ENCODE measurements at places on chromosomes 5 and 9.

DNA sequence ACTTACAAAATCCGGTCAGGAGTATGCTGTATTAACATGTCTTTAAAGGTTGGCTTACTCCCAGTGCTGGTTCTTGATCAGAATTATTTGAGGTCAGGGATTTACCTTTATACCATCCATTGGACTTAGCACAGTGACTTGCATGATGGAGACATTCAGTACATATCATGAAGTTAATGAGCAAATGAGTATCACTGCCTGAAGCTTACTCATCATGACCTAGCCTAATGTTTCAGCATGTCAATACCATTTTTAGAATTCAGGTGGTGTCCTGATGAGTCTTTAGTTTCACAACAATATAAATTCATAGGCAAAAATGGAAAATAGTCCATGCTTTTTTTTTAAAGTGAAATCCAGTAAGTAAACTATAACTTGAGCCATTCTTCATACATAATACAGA is 226.0 kb upstream of the C9orf72 start:
- no peak for DNase-seq

- no peak for DNase-seq
Observed at GRCh38 chr5:173790177-173790719, 97.9 kb upstream of the CPEB4 start.

DNA sequence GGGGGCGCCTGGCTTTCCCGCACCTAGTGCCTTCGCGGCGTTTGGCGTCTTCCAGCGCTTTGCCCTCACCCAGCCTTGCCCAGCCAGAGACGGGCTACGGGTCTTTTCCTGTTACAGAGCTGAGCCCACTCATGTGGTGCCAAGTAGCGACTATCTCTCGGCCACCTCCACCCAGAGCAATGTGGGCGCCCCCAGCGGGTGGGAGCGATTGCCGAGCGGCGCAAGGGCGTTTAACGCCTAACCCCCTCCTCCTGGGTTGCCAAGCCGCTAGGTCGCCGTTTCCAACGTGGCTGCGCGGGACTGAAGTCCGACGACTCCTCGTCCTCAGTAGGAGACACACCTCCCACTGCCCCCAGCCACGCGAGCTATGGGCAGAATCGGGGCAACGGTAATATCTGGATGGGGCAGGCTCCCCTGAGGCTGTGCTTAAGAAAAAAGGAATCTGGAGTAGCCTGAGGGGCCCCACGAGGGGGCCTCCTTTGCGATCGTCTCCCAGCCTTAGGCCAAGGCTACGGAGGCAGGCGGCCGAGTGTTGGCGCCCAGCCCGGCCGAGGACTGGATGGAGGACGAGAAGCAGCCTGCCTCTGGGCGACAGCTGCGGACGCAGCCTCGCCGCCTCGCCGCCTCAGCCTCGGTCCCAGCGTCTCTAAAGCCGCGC is 5.8 kb downstream of the TLX3 start:
- DNase-seq, result peak; percentile 33

DNA sequence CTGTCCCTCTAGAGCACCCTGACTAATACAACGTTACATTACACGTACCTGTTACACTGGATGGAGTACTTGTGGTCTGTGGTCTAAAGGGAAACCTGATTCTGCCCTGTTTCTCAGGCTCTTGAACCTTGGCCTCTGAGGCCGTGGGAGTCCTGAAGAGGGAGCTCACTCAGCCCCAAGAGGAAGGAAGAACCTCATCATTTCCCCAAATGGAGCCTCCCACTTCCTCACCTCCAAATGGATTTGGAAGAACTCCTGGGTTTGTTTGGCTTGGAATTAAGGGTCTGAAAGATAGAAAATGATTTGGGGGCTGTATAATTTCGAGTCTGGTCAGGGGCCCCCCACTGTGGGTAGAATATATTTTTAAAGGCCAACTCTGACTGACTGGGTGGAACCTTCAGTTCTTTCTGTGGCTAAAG is 200.2 kb downstream of the SEMA6A start:
- no peak for DNase-seq

DNA sequence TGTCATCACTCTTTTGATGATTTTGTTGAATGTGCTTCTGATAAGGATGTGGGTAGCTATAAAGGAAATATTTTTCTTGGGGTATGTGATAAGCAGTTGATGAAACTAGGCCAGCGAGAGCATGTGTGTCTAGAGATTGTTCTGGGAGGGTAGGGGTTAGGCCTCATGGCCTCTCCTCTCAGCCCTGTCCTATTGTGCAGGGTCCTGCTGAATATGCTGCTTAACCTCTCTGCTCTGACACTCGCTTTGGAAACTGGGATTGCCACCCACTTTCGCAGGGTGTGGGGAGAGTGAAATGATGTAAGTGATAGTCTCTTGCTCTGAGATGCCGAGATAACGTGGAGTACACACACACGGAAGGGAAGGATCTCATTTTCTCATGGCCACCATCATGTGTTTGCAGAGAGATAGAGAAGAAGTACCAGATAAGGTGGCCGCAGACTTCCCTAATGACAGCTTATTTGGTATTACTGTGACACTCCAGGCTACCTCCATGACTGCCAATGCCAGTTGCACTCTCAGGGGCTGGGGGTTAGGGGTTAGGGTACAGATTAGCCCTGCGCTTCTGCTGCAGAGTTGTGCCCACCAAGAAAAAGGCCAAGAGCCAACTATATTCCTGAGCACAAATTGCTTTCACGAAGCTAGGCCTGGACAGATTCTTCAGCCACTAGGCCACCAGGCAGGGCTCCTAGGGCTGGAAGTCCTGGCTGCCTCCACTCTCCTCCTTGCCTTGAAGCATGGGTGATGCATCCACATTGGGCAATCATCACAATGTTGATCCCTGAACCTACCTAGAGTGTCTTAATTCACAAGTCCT is 25.2 kb upstream of the TNFAIP8 start:
- DNase-seq, result no peak

DNA sequence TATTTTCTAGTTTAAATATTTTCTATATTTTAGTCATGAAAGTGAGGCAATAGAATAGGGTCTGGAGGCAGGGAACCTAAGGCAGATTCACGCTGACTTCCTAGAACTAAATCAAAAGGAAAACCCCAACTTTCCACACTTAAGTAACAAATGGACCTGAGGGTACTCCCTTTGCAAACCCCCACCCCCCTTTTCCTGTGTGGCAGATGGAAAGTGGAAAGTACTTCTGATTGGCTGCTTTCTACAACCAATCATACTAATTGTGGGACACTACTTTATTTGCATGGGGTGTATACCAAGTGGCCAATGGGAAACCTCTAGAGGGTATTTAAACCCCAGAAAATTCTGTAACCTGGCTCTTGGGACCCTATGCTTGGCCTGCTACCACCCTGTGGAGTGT is 4.8 kb upstream of the CENPH start:
- no peak for DNase-seq

- DNase-seq, result no peak
Observed at GRCh38 chr9:74016004-74016403, 481.1 kb upstream of the RORB start.

DNA sequence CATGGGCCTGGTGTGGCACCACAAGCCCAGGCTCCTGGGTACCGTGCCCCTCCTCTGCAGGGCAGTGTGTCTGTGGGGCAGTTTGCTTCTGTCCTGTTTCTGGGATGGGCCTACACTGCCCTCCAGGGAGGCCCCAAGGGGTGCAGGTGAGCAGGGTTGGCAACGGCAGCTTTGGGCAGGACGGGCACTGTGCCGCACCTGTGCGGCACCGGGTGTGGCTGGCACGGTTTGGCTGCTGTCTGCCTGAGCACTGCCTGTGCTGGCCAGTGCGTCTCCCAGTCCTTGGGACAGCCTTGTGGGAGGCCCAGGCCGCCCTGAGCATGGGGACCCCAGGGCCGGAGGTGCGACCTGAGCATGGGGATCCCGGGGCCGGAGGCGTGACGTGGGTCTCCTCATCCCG is 37.2 kb downstream of the RXRA start:
- no peak for DNase-seq

GRCh38 chr5:23330726-23331125 is 176.7 kb upstream of the PRDM9 start:
- no peak for DNase-seq

Data from mesenchymal stem cell (in vitro differentiated cells and primary cell).